Activated CD4-positive, alpha-beta T cell treated with anti-CD3 and anti-CD28 coated beads, Interleukin-2, amount 10 ng/mL, durations not matched to agents 7 days and 5 days (primary cell): ENCODE measurements at places on chromosomes 3 and 15. TPM values are rescaled to one million over a fixed set of nuclear protein-coding genes. Genes with fewer than 3 reads are reported as not detected.

Gene DUOX2
- total RNA-seq, result not detected

Gene ZDHHC23
- total RNA-seq, result 3.3 TPM

Gene CLDN11
- total RNA-seq, result not detected

Gene RGMA
- total RNA-seq, result 0.15 TPM

Gene COL6A5
- not detected for total RNA-seq

Gene TNFAIP8L3
- total RNA-seq, result not detected

Gene WWTR1
- total RNA-seq, result 0.27 TPM

DNA sequence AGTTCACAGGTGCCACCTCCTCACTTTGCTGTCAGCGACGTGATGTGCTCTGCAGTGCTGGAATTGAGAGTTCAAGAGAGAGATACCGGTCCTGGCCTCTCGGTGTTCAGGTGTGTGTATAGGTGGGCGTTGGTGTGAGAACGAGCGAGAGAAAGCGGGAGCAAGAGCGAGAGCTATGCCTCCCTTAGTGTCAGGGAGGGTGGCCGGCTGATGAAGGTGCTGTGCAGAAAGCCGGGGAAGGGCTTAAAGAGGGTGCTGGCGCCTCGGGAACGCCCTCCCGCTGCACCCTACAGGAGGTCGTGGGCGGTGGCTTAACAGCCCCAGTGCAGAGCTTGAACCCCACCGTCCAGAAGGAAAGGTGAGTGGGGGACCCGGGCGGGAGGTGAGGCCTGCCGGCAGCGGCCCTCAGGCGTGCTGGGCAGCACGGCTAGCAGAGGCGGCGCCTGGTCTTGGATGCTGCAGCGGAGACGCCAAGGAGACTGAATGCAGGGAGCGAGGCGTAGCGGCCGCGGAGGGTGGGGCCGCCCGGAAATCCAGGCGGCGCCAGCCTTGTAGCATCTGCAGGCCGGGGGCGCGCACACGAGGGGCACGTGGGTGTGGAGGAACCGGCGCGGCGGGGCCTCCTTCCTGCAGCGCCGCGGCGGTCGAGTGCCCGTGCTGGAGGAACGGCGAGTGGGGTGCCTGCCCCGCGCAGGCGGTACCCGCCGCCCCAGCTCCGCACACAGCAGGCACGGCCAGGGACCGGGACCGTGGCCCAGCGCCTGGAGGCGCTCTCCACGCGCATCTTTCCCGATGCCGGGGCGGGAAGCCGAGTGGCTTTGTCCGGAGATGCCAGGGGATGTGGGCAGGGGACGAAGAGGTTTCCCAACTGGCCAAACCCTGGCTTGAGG lies 246.8 kb upstream of the TOPAZ1 start:
- H3K36me3 ChIP-seq, result peaks cover 9% of the 10 kb centered on the region
- H3K27me3 ChIP-seq, result peaks cover 84% of the 10 kb centered on the region
- H3K27ac ChIP-seq, result peak overlapping the region; percentile 36
- peak overlapping the region; percentile 46 for H3K4me3 ChIP-seq
- DNase-seq, result peak; percentile 29

GRCh38 chr15:78071383-78071782 lies 6.1 kb downstream of the TBC1D2B start:
- H3K4me1 ChIP-seq, result peaks cover 49% of the 10 kb centered on the region
- peaks cover 30% of the 10 kb centered on the region for H3K36me3 ChIP-seq
- no peak overlapping the region for H3K4me3 ChIP-seq
- no peak for DNase-seq
- peak overlapping the region; percentile 88 for H3K27ac ChIP-seq
- H3K27me3 ChIP-seq, result no peaks in the 10 kb centered on the region

- H3K4me1 ChIP-seq, result peaks cover 63% of the 10 kb centered on the region
- no peak for DNase-seq
- peaks cover 52% of the 10 kb centered on the region for H3K36me3 ChIP-seq
These were observed 6.8 kb downstream of the FYCO1 start for GRCh38 chr3:45988804-45989203.

DNA sequence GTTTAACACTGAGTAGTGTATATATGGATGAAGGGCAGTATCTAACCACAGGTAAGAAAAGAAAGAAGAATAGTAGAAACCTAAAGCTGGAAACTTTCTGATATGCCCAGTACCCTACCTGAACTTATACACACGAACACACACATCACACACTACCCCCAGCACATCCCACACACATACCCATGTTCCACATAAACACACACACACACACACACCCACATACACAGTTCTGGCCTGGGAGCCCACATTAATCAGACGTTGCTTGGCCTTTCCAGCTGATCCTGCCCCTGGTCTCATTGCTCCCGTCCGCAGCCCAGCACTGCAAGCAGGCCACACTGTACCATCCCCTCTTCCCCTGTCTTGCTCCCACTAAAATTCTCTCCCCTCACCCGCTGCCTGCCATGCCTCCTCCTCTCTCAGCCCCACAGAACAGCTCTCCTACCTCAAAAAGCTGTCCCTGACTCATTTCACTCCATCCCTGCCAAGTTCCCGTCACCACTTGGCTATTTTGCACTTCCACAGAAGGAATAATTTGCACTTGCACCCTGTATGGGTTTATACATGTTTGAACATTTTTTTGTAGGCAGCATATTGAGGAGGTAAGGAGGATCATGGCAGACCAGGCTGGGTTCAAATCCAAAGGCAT lies 185.8 kb upstream of the PPP2R3A start:
- no peaks in the 10 kb centered on the region for H3K36me3 ChIP-seq
- no peaks in the 10 kb centered on the region for H3K27me3 ChIP-seq
- DNase-seq, result no peak

- H3K27me3 ChIP-seq, result no peaks in the 10 kb centered on the region
- peaks cover 18% of the 10 kb centered on the region for H3K4me1 ChIP-seq
- DNase-seq, result no peak
- H3K27ac ChIP-seq, result peak overlapping the region; percentile 14
These were observed 61.6 kb downstream of the TPRG1 start for GRCh38 chr3:189233225-189233858.
